ENCODE measurements at places on chromosomes 16 and 17.

DNA sequence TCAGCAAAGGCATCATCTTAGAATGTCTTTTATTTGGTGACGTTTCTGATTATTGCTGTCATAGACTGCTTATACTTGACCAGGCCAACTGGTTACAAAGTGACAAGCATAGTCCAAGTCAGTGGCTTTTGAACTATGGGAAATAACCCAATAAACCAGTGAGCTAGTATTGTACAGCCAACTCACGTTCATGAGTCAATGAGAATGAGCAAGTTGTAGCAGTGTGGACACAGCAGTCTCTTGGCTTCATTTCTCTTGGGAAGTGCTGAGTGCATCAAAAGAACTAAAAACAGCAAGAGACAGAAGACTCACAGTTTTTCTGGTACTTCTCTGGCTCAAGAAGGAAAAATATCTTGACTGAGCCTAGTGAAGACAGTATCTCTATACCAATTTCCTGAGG is 36.9 kb upstream of the CRISPLD2 start:
- no peak for DNase-seq

GRCh38 chr17:36731811-36732210 is 130.4 kb downstream of the MRM1 start:
- DNase-seq = no peak

- no peak for DNase-seq
Observed at GRCh38 chr16:84959045-84959576, 52.2 kb downstream of the ZDHHC7 start.

DNA sequence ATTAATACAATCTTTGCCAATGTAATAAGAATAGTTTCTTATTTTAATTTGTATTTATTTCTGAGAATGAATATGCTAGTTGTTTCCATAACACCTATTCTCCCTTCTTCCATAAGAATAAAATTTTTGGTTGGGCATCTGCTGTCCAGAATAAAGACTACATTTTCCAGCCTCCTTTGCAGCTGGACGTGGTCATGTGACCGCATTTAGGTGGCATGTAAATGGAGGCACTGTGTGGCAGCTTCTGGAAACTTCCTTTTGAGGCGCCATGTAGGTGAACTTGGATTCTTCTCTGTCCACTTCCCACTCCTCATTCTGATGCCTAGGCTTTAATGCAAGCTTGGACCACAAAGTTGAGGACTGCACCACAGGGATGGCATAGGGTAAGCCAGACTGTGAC is 215.4 kb upstream of the AXIN2 start:
- DNase-seq = no peak

- no peak for DNase-seq
Observed at GRCh38 chr17:78053777-78054468, 74.6 kb downstream of the TMC6 start.

- DNase-seq = peak; percentile 69
Observed at GRCh38 chr17:47837401-47838039, 3.6 kb downstream of the SCRN2 start.

GRCh38 chr16:55728797-55729196 is 73.0 kb downstream of the SLC6A2 start:
- DNase-seq = no peak

GRCh38 chr16:50371936-50372595 is 3.3 kb upstream of the BRD7 start:
- no peak for DNase-seq

- DNase-seq = no peak
Observed at GRCh38 chr16:88508376-88508867, 55.3 kb downstream of the ZFPM1 start.

DNA sequence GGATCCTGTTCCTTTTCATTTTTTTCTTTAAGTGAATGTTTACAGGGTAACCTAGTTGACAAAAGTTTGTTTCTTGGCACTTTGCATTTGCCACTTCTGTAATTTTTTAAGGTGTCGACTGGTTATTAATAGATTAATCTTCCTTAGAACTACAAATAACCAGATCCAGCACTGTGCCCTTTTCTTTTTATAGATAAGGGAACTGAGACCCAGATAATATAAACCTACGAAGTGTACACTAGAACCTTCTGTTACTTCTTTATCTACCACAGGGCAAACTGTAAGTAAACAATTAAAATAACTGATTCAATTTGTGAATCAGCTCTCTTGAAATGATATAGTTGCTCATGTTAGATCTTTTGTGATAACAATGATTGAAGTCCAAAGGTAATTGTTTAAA is 55.4 kb downstream of the NLK start:
- no peak for DNase-seq
